CD4-positive, alpha-beta T cell treated with Interleukin-21 for 1 hour (primary cell): ENCODE measurements at places on chromosomes 16 and 17.

DNA sequence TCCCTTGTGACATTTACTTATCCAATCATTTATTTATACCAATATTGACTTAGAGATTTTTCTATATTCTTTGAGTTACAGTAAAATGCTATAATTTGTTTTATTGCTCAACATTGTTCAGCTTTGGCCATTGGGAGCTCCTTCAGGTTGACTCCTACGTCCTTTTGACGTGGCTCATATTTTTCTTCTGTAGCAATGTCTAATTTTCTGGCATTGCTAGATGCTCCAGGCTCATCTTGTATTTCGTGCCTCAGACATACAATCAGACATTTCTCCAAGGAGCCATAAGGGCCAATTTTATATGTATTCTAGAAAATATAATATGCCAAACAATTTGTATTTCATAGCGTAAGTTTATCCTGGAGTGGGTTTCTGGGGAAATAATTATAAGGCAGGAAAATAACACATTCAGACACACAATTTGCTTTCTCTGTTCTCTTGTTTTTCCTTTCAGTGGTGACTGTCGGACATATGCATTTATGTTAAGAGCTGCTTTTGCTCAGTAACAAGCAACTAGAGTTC, 355.1 kb upstream of the MON1B start:
- DNase-seq, result no peak

- DNase-seq, result no peak
Observed at GRCh38 chr17:72510351-72511016, 389.7 kb downstream of the SOX9 start.

DNA sequence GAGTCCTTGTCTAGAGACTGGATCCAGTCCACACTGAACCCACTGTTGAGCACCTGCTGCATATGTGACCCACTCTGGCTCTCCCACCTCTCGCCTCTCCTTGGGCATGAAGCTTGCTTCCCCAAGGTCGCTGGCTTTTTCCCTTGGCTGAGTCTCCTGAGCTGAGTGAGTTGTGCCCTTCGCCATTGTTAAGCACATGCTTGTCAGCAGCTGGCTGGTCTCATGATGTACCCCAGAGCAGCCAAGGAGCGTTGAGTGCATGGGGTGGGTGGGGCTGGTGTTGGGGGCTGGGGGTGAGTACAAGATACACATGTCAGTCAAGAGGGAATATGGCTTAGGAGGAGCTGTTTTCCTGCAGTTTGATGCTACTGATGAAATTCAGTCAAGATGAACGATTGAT, 165.6 kb downstream of the SNX29 start:
- DNase-seq, result no peak

DNA sequence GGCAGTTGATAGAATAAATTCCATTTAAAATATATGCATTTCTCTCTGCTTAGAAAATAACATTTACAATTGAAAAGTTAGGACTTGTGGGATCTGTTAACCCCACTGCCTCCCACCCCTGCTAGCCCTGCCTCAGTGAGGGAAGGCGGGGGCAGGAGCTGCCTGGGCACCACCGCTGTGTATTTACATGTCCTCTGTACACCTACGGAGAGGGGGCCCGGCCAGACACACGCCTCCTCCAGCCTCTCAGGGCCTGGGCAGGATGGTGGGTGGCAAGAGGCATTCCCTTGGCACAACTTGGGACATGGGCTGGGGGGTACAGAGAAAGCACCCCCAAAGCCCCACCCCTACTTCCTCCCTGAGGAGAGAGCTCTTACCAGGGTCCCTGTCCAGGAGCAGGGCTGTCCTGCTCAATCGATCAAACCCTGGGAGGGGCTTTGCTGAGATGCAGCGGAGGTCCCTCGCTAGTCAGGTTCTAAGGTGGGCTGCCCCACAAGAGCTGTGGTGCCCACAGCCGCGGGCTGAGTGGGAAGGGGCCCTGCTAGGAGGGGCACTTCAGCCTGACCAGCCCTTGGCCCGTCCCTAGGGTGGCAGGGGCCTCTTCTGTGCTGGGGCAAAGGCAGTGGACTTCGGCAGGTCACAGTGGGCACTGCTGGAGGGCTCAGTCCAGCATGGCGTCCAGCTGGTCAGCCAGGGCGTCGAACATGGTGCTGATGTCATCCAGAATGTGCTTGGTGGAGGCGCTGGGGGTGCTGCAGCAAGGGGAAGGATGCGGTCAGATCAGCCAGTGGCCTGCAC, 14.7 kb downstream of the CASKIN2 start:
- DNase-seq, result no peak

DNA sequence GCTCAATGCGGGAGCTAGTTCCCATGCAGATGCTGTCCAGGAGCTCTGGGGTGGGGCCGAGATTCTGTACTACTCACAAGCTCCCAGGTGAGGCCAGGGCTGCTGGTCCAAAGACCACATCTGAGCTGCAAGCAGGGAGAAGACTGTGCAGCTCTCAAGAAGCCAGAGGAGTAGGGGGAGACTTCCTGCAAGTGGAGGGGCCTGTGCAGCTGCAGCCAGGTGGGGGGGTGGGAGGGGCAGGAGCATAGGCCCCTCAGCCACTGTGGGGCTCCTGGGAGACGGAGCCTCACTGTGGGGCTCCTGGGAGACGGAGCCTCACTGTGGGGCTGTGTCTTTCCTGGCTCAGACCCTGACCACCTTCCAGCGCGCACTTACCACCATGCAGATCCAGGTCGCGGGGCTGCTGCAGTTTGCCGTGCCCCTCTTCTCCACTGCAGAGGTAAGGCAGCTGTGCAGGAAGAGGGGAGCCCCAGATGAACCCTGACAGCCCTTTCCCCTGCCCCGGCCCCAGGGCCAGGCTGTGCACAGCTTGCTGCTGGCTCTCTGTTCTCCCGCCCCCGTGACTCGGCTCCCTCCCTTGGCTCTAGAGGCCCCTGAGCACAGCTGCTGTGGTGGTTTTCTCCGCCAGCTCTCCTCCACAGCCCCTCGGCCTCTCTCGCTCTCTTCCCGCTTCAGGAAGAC, 24.3 kb upstream of the DNAI2 start:
- no peak for DNase-seq

DNA sequence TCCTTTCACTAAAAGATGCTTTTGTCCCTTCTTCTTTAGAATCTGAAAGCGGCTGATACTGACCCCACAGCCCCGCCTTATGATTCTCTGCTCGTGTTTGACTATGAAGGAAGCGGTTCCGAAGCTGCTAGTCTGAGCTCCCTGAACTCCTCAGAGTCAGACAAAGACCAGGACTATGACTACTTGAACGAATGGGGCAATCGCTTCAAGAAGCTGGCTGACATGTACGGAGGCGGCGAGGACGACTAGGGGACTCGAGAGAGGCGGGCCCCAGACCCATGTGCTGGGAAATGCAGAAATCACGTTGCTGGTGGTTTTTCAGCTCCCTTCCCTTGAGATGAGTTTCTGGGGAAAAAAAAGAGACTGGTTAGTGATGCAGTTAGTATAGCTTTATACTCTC, 10.1 kb upstream of the TANGO6 start:
- DNase-seq, result no peak

GRCh38 chr16:85094812-85095211, 17.5 kb downstream of the CIBAR2 start:
- no peak for DNase-seq

- DNase-seq, result no peak
Observed at GRCh38 chr17:36495076-36495578, 8.6 kb downstream of the ZNHIT3 start.

DNA sequence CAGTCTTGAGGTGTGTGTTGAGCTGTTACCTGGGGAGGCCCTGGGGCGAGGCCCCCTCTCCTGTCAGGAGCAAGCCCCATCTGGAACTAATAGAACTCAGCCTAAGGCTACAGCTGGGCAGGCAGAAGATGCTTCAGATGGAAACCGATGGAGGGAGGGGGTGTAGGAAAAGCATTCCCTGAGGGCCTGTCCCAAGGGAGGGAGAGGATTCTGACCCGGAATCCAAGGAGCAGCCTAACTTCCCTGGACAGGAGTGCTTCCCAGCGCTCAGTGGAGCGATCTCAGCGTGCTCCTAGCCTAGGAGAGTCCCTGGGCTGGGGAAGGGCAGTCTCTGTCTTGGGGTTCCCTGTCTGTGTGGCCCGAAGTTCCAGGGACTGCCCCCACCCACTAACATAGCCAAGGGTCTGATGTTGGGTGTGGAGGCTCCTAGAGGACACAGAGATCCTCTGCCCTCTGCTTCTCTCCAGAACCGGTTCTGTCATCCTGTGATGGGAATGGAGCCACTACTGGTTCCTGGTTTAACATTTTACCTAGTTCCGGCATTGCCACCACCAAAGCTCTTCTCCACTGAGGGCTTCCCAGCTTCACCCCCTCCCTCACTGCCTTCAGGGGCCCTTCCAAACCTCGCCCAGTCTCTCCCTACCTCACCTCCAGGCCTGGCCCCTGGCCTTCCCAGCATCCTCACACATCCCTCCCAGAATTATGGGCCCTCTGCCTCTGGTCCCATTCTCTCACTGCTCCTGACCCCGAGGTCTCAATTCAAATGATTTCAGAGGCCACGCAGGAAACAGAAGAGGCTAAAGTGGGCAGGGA, 58.7 kb downstream of the RTN4RL1 start:
- DNase-seq, result no peak

GRCh38 chr16:72938795-72939164, 109.1 kb downstream of the ZFHX3 start:
- DNase-seq, result no peak

- DNase-seq, result no peak
Observed at GRCh38 chr16:27398894-27399853, 2.8 kb upstream of the IL21R start.

DNA sequence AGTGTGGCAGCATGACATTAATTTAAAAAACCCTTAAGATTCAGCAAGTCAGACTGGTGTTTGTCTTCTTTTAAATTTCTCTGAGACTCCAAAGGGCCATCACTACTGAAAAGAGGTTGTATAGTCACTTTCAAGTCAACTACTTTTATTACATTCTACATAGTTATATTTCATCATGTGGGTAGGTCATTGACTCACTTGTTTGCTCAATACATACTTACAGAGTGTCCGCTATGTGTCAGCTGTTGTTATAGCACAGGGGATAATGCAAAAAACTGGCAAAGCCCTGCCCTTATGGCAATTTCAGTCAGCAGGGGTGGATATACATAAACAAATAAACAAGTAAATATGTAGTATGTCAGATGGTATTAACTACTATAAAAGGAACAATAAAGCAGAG, 2.5 kb upstream of the MYH4 start:
- no peak for DNase-seq

DNA sequence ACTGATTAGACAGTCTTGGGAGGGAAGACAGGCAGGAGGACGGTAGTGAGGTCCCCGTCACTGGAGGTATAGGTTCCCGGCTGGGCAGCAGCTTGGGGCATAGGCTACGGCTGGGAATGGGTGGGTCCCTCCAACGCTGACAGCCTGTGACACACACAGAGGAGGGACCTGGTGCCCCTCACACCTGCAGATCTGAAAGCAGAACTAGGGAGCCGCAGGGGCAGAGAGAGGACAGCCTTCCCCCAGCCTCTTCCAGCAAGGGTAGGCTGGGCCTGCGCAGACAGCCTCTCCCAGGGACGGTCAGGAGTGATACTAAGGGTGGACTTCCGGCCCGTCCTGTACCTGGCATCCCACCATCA, 2.0 kb downstream of the P2RX1 start:
- peak; percentile 16 for DNase-seq

GRCh38 chr16:86018941-86019340, 120.0 kb downstream of the IRF8 start:
- no peak for DNase-seq

DNA sequence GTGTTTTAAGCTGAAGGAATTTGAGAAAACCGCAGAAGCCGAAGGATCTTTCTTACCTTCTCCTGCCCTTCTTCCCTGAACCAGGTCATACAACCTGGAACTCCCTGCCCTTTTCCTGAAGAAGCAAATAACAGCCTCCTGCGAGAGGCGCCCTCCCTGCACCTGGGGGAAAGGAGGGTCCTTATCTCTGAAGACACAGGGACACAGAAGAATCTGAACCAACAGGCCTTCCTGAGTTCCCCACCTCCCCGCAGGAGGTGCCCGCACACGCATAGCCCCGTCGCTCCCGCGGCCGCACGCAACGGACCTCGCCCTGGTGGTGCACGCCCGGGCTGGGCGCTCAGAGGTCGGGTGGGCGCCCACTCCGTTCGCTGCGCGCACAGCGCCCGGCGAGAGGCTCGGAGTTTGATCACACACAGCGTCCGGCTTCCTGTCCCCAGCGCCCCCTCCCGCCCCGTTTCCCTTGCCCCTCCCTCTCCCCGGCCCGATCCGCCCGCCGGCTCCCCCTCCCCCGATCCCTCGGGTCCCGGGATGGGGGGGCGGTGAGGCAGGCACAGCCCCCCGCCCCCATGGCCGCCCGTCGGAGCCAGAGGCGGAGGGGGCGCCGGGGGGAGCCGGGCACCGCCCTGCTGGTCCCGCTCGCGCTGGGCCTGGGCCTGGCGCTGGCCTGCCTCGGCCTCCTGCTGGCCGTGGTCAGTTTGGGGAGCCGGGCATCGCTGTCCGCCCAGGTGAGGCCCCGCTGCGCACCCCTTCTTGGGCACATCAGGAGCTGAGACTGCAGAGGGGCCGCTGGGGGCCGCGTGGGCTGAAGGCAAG, at the start of gene TNFSF12:
Gene TNFSF12 (plus strand): TSS at position 474 of the 816 bp plus-strand sequence. CDS start 96 bp downstream, at position 570.
- DNase-seq, result peak; percentile 58

DNA sequence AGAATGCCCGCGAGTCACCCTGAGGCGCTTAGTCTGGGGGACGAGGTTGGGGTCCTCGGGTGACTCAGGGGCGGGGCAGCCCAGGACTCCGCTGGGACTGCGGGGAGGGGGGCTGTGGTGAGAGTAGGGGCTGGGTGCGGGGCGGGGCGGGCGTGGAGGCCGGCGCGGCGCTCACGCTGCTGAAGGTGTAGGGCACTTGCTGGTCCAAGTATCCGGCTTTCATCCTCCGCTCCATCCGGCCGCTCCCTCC, 832 bp downstream of the ETV4 start:
- DNase-seq, result peak; percentile 27

- DNase-seq, result peak; percentile 46
Observed at GRCh38 chr17:72539981-72540897, 419.4 kb downstream of the SOX9 start.

DNA sequence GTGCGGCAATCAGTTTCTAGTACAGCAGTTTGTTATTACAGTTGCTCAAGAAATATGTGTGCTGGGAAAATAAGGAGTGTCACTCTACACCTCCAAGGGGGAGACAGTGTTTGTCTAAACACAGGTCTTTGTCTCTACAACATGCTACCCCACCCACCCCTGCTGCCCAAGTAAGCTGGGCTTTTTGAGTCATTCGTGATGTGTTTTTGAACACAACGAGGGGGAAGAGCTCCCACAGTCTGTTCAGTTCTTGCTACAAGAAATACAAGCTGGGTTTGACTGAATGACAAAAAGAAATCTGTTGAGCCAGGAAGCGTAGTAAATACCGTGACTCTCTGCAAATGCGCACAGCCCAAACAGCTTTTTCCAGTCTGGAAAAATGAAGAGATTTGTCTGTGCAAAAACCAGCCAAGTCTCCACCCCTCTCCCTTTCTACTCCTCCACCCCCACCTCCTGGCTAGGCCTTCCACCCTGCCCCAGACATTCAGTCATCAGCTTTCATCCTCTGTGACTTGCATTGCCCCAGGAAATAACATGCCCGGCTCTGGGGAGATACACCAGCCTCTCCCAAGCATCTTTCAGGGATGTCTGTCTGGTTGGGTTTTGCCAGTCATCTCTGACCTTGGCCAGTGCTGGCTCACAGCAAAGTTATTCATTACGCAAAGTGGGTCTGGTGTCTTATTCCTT, 25.7 kb downstream of the CHD9 start:
- DNase-seq, result no peak
